Stimulated activated CD4-positive, alpha-beta T cell treated with anti-CD3 and anti-CD28 coated beads, Interleukin-4, amount 100 ng/mL, for 4 hours (primary cell): ENCODE measurements at places on chromosomes 7 and 10.

- no peak for DNase-seq
Measured at GRCh38 chr7:141418066-141418465, 133.1 kb upstream of the AGK start.

DNA sequence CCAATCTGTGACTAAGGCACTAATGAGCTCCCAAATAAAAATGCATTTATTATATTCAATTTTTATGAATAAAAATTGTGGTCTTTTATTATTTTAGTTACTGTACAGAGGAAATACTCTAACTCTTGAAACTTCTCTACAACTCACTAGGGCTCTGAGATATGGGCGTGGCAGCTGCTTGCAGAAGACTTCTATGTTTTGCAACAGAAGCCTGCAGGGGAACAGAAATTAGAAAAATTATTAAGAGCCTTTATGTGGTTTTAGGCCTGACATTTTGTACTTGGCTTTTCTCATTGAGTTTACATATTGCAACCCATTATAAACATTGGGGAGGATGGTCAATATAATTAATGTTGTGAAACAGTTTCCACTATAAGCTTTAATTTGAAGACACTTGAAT, 581.4 kb downstream of the TNS3 start:
- DNase-seq, result no peak

DNA sequence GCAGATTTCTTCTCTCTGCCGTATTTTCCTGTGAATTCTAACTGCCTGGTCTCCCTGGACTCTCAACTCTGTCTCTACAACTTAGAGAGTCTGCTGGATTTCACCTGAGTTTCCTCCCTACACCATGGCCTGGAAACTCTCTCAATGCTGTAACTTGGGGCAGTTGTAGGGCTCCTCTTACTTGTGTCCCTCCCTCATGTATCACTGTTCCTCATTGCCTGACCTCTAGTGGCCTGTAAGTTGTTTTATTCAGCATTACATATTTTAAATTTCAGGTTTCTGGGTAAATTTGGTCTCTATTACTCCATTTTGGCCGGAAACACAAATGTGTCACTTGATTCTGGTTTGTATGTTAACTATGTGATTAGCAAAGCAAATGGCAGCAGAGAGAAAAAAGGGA, 70.9 kb downstream of the DYNC1I1 start:
- no peak for DNase-seq

DNA sequence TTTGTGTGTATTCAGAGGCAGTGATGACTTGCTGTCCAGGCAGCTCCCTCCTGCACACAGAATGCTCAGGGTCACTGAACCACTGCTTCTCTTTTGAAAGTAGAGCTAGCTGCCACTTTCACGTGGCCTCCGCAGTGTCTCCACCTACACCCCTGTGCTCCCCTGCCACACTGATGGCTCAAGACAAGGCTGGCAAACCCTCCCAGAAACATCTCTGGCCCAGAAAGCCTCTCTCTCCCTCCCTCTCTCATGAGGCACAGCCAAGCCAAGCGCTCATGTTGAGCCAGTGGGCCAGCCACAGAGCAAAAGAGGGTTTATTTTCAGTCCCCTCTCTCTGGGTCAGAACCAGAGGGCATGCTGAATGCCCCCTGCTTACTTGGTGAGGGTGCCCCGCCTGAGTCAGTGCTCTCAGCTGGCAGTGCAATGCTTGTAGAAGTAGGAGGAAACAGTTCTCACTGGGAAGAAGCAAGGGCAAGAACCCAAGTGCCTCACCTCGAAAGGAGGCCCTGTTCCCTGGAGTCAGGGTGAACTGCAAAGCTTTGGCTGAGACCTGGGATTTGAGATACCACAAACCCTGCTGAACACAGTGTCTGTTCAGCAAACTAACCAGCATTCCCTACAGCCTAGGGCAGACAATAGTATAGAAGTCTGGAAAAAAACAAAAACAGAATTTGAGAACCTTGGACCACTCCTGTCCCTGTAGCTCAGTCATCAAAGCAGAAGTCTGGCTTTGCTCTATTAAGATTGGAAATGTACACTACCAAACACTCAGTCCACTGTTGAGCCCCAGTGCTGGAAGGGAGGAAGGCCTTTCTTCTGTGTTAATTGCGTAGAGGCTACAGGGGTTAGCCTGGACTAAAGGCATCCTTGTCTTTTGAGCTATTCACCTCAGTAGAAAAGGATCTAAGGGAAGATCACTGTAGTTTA, 15.8 kb downstream of the SCD start:
- DNase-seq, result no peak

DNA sequence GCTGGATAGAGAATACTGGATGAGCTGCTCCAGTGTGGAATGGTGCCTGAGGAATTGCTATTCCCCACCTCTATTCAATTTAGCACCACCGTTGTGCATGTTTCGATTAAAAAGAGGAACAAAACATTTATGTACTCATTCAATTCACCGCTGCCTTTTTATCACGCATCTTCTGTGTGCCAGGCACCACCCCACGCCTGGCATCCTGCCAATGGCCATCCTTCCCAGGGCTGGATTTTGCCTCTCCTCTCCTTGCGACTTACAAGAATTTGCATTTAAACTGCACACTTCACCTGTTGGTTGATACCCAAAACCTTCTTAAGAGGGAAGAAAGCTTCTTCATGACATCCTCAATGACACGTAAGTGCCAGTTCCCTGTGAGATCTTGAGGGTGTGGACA, 110.2 kb upstream of the DPP6 start:
- no peak for DNase-seq

DNA sequence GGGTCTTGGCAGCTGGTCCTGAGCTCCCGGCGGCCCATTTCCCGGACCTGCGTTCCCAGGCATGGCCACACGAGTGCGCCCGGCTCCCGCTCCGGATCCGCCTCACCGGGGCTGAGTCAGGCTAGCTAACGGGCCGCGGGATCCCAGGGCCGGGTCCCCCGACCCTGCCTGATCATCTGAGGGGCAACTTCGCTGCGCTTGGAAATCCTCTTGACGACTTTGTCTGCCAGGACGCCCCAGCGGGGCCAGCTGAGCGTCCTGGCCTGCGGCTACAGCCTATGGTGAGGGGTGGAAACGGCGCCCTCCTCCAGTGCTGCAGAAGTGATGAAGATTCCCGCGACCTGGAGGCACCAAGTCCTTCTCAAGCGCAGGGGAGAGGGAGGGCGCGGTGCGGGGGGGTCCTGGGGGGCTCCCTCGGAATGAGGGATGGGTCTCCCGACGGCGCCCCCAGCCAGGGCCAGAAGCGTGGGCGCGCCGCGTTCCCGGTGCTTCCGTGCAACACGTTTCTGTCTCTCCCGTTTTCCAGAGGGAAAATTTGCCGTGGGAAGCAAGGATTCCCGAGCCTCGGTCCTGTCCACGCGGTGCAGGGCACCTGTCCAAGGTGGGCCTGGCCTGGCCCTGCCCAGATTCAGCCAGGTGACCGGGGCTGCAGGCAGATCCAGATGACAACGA, 212.4 kb downstream of the CCSER2 start:
- peak; percentile 73 for DNase-seq

- DNase-seq, result no peak
Measured at GRCh38 chr7:99137411-99138180, 6.3 kb downstream of the SMURF1 start.

- no peak for DNase-seq
Measured at GRCh38 chr7:35380739-35381224, 126.9 kb upstream of the TBX20 start.

DNA sequence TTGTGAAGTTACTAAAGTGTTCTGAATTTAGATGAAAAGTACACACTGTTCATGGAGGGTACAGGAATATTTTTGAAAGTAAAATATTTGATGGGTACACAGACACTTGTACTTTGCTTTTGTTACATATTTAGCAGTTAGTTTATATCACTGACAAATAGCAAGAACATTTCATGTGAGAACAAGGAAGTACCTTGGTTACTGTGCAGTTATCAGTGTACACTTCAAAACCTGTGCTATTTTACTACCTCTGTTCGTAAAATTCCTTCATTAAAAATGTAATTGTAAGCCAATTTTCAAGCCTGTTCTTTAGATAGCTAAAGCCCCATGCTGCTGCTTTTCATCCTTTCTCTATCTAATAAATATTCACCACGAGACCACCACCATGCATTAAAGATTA, 39.8 kb upstream of the WASL start:
- no peak for DNase-seq

DNA sequence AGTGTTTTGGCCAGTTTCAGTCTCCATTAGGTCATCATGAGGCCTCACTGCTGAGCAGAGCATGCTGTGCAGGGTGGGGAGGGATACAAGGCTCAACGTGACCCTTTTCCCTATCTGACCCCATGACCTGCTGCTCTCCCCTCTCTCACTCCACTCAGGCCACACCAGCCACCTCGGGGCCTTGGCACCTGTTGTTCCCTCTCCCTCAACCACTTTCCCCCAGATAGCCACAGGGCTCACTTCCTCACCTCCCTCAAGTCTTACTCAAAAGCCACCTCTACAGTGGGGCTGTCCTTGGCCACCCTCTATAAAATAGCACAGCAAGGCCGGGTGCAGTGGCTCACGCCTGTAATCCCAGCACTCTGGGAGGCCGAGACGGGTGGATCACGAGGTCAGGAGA, 13.9 kb downstream of the SH3PXD2A start:
- DNase-seq, result no peak

DNA sequence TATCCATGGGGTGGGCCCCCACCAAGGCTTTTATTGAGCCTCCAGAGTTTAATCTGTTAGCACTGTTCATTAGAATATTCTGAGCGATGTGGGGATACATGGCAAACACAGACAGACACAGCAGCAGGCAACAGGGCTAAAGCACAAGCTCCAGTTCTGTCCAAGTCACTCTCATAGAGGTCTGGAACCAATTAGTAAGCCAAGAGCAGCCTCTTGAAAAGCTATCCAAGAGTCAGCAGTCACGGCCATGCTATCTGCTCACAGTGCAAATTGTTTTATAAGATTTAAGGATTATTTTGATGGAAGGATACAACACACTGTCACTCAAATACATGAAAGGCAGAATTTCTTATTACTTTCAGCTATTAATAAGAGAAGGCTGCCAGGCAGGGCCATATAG, 86.4 kb upstream of the DGKB start:
- DNase-seq, result no peak

DNA sequence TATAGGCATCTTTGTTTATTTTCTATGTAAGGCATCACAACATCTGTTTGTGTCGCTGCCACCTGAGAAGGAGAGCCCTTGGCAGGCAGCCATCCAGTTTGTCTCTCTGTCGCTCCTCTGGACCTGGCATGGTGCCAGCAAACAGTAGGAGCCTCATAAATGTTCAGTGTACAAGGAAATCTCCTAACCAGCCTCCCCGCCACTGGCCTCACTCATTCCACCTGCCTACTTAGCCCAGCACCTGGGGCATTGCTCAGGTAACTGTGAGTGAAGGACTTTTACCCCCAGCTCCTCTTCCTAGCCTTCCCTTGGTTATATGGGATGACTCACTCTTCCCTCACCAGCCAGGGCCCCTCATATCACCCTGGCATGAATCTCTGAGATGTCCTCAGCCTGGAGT, 61.7 kb upstream of the NPTX2 start:
- DNase-seq, result no peak

- no peak for DNase-seq
Measured at GRCh38 chr7:2444476-2444875, 31.7 kb downstream of the GRIFIN start.

GRCh38 chr10:30940256-30940655, 91.4 kb downstream of the ZNF438 start:
- no peak for DNase-seq

- no peak for DNase-seq
Measured at GRCh38 chr7:154680894-154681659, 321.8 kb downstream of the PAXIP1 start.

DNA sequence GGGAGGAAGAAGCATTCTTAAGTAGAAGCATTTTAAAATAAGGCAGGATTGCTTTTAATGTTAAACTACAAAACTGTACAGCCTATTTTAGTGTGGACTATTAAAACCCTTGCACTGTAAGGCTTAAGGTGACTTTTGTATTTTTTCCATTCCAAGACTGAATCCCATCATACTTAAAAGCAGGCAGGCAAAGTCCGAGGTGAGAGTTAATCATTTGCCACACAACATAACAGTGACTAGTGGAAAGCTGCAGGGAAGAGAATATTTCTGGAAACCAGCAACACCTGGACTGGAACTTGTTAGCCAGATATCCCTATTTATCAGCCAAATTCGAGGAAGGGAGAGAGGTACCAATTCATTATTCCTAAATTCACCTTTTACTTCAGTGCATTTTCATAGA, 3.5 kb downstream of the PRR15 start:
- no peak for DNase-seq

GRCh38 chr7:80039251-80039884, 95.3 kb upstream of the GNAI1 start:
- no peak for DNase-seq

- DNase-seq, result no peak
Measured at GRCh38 chr10:34762156-34762555, 52.9 kb downstream of the PARD3 start.

DNA sequence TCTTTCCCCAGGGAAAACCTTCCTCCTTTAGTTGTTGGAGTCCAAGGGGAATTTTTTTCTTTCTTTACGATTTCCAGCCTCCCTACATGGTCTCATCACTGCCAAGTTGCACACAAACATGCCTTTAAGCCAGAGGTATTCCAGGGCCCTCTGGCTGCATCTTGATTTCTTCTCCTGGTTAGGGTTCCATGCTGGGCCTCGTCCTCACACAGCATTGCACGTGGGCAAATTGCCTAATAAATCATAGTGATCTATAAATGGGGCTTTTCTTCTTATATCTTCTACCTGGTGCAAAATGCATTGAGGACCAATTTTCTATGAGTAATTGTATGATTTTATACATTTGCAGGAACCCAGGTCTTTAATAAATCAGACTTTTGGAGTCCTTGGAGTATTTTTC, 284.2 kb downstream of the C7orf25 start:
- no peak for DNase-seq

GRCh38 chr7:70093205-70093904, 495.1 kb downstream of the AUTS2 start:
- no peak for DNase-seq

DNA sequence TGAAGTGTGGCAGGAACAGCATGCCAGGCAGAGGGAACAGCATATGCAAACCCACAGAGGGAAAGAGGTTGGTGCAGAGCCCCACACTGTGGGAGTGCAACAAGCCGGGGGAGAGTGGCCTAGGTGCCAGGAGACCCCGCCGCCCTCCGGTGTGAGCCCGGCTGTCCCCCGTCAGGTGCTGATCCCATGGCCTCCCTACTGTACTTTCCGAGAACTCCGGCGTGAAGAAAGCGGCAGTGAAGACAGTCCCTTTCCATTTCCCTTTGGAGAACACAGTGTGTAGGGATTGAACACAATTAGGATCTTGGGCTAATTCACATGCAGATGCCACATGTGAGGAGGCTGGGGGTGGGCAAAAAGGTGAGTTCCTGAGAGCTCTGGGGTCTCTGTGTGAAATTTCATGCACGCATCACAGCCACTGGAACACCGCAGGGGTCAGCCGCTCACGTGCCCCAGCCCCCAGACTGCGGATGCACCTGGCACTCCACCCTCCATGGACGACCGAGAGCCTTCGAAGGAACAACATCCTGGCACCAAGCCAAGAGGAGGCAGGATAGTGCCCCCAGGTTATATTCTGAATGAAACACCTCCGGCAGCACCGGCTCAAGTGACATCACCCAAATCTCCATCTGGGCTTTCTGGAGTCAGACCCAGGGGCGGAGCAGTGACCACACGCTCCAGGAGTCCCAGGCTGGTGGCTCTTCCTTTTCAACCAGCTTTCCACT, 82.1 kb upstream of the PPP2R2D start:
- no peak for DNase-seq
